ENCODE measurements at places on chromosomes 1 and 21.

DNA sequence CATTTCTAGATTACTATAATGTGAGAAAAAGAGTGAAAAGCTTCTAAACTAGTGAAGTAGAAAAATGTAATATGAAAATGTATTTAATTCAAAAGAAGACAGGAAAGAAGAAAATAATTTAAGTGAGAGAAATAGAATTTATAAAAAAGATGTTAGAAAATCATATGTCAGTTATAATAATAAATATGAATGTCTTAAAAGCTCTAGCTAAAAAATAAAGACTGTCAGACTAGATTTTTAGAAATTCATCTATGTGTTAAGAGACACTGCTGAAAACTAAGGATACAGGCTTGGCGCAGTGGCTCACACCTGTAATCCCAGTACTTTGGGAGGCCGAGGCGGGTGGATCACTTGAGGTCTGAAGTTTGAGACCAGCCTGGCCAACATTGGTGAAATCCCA is 37.3 kb upstream of the VANGL1 start:
- no peak for DNase-seq

- DNase-seq = no peak
Measured at GRCh38 chr1:238664139-238664538, 722.2 kb upstream of the CHRM3 start.

DNA sequence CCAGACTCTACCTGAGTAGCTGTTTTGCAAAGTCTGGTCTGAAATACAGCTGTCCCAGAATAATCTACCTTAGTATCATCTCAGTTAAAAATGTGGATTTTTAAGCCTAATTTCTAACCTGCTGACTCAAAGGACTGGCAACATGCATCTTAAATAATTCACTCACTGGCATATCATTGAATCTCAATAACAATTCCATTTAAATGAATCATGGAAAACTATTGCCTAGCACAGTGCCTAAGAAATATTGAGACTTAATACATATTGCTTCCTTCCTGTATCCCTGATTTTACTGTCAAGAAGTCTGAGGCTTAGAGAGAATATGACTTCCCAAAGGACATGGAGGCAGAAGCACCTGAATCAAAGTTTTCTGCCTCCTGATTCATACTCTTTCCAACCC is 3.1 kb downstream of the CCDC190 start:
- no peak for DNase-seq

GRCh38 chr1:62285984-62286785 is 33.0 kb downstream of the KANK4 start:
- no peak for DNase-seq

DNA sequence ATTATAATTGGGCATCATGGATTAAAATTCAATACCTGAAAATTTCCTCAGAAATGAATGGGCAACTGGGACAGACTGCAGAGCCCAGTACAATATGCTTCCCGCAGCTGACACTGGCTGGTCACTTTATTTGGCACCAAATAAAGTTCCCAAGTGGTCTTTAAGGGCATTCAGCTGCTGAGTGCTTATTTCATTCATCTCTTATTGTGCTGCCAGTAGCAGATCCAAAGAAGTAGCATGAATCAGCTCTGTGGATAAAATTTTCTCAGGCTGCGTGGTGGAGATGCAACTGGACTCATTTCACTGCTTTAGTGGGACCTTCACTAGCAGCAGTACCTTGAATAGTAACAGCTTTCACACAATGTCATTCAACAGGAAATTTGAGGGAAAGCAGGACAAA is 226.3 kb upstream of the ADGRL2 start:
- DNase-seq = no peak

DNA sequence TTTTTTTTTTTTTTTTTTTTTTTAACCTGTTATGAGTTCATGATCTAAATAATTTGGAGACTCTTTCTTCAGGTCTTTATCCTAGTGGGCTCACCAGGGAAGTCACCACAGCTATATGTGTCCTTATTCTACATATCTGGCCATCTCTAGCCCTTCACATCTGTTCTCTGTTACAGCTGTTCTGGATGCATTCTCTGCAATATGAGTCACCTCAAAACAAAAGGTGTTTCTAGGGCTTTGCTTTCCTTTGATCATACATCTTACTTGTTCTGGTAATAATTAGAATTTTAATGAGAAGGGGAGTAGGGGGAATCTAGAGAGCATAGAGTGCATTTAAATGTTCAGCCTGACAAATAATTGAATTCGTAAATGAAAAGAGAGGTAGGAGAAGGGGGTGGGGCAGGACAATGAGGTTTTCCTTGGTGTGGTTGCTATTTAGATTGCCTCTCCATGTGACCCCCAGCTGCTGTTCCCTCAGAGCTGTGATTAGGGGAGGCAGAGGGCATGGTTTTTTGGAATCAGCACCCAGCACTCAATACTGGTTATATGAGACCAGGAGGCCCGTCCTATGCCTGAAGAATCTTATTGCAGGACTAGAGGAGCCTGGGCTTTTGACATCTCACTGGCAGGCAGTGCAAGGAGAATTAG is 8.0 kb downstream of the SYT6 start:
- no peak for DNase-seq

DNA sequence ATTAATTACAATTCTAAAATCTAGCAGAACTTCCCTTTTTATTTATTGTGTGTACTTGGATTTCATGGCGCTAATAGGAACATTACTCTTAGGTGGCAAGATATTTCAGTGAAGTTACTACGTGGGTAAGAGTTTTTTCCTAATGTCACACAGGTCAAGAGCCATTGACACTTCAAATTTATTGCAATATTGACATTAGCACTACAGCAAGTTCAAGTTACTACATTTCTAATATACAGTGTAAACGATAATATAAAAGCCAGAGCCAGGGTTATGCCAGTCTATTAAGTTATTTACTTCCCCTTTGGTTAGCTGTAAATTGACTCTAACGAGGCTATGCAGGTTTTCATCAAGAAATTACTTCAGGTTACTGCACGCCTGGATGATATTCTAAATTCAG is 29.7 kb downstream of the CHODL start:
- no peak for DNase-seq

- DNase-seq = peak; percentile 48
Measured at GRCh38 chr1:53819387-53819786, 18.7 kb downstream of the NDC1 start.

- no peak for DNase-seq
Measured at GRCh38 chr1:3954170-3955169, 54.4 kb upstream of the C1orf174 start.

GRCh38 chr1:96710708-96711477 is 10.7 kb upstream of the PTBP2 start:
- DNase-seq = no peak

GRCh38 chr1:151976858-151977257 is 16.8 kb downstream of the S100A10 start:
- no peak for DNase-seq

DNA sequence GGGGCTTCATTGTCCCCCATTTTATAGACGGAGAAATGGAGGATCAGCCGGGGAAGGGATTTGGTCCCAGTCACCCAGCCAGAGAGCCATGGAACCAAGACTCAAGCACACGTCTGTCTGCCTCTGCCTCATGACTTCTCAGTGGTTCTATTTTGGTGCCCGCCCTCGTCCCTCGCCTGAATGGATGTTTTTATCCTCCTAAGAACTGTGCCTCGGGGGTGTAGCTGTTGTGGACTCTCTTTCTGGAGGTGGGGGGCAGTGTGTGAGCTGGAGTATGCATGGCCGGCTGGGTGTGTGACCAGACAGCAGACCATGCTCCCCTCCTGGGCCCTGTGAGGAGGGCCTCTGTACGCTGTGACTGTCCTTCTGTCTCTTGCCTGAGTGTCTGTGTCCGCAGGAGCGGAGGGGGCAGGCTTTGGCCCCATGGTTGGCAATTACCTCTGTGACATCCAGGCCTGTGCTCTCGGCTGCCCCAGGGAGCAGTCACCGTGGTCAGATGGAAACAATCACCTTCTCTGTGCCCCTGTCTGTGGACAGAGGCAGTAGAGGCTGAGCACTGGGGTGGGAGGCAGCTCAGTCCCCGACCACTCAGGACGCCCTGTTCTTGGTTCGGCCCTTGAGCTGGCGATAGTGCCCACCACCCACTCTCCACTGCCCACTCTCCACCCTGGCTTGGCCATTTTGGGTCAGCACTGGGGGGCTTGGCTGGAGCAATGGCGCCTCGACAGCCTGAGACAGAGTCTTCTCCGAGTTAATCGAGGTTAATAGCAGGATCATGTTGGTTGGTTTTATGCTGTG is 20.4 kb downstream of the WNT4 start:
- no peak for DNase-seq

GRCh38 chr1:116817582-116818064 is 63.4 kb downstream of the CD2 start:
- peak; percentile 78 for DNase-seq

DNA sequence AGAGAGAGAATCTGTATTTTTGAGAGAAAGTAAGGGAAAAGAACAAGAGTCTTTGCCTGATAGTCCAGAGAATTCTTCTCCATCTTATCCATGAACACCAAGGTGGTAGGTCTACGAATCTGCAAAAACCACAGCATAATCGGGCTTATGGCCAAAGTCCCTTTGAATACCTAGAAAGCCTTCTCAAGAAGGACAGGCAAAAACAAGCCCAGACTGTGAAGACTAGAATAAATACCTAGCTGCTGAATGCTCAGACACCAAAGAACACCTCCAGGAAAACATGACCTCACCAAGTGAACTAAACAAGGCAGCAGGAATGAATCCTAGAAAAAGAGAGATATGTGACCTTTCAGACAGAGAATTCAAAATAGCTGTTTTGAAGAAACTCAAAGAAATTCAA is 79.2 kb downstream of the HFM1 start:
- no peak for DNase-seq

DNA sequence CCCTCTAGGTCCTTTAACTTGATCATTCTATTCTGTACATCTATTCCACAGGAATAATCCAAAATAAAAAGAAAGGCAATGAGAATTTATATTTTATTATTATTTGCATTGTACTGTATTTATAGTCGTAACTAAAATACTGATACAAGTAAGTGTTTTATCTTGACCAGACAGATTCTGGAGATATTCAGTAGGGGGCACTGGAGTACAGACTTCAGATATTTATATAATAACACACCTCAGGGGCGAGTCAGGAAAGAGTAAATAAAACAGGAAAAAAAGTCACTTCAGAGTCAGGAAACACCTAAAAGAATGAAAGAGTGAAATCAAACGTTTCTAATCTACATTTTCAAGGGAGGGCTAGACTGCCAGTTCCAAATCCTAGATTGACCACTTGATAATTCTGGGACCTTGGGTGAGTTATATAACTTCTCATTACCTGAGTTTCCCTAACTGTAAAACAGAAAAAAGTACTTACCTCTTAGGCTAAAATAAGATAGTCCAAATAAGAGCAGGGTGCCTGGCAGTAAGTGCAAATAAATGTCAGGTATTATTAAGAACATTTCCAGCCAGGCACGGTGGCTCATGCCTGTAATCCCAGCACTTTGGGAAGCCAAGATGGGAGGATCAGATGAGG is 31.1 kb upstream of the MTF1 start:
- DNase-seq = peak; percentile 75

DNA sequence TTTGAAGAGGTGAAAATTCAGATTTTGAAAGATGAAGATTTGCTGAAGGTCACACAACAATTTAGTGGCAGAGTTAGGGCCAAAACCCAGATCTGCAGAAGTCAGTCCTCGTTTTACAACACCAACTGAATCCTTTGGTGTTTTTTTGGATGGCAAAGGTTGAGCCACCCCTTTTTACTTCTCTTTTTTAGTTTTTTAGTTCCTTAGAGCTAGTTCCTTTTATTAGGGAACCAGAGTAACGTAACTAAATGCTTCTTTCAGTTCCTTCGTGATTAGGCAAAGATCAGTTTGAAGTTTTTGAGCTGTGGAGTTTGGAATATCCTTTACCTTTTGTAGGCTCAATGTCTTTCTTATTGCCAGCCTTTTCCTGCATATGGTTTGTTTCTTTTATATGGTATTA is 67.9 kb upstream of the ARID1A start:
- peak; percentile 30 for DNase-seq

GRCh38 chr1:29682171-29682918 is 446.0 kb downstream of the PTPRU start:
- DNase-seq = no peak

- no peak for DNase-seq
Measured at GRCh38 chr1:236214761-236215160, 67.0 kb downstream of the ERO1B start.

DNA sequence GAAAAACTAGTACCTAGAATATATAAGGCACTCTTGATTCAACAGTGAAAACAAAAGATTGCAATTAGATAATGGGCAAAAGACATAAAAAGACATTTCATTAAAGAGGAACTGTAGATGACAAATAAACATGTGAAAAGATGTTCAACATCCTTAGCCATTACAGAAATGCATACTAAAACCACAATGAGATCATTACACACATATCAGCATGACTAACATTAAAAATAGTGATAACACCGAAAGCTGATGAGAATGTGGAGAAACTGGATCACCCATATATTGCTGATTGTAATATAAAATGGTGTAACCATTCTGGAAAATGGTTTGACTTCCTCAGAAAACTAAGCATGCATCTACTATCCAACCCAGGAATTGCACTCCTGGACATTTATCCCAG is 340.3 kb downstream of the SEC16B start:
- DNase-seq = no peak

- no peak for DNase-seq
Measured at GRCh38 chr1:76048219-76048618, 26.3 kb upstream of the ST6GALNAC3 start.

All from hematopoietic multipotent progenitor cell treated with erythropoietin and hydrocortisone succinate and interleukin-3 and kit ligand, for 8 days (in vitro differentiated cells).